NCI-H1092 (cell line): ENCODE measurements at places on chromosomes 1 and 21.

GRCh38 chr1:94672001-94672400, 130.4 kb upstream of the F3 start:
- no peak for DNase-seq

DNA sequence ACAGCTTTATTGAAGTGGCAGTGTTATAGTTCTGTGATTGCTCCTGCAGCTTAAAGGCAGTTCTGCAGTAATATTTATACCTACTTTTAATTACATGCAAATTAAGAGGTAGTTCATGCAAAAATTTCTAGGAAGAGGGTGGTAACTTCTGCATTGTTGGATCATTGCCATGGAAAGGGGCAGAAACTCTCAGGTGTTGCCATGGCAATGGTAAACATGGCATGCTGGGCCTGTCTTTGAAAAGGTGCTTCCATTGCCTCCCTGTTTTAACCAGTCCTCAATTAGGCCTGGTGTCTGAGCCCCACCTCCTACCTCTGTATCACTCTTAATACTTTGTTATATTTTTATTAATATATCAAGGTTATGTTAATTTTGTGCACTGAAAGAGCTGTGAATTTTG, 104.7 kb downstream of the DISC1 start:
- no peak for DNase-seq

DNA sequence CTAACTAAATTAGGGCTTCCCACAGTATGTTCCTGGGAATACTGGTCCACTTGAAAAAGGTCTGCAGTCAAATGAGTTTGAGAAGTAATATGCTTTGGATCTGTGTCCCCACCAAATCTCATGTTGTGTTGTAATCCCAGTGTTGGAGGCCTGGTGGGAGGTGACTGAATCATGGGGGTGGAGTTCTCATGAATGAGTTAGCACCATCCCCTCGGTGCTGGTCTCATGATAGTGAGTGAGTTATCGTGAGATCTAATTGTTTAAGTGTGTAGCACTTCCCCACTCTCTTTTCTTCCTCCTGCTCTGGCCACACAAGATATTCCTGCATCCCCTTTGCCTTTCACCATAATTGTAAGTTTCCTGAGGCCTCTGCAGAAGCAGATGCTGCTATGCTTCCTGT, 16.9 kb upstream of the DMRTB1 start:
- DNase-seq = no peak

- no peak for DNase-seq
Observed at GRCh38 chr1:103265551-103265950, 157.2 kb upstream of the COL11A1 start.

GRCh38 chr1:67840449-67840848, 7.2 kb upstream of the GNG12 start:
- DNase-seq = no peak

DNA sequence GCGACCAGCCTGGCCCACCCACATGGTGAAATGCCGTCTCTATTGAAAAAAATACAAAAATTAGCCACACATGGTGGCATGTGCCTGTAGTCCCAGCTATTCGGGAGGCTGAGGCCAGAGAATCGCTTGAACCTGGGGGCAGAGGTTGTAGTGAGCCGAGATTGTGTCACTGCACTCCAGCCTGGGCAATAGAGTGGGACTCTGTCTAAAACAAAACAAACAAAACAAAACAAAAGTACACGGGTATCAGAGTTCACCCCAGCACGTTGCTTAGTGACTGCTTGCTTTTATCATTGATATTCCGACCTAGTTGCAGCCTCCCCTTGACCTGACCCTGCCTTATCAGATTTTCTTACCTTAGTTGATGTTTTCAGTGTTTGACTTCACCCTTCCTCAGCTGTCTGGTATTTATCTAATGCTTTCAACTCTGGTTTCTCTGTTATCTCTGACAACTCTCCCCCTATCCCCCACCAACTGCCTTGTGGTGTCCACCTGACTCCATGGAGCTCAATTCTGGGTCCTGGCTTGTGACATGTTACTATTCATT, 5.1 kb downstream of the TLCD4 start:
- no peak for DNase-seq

GRCh38 chr1:92029241-92029922, 403 bp upstream of the EPHX4 start:
- no peak for DNase-seq
